AG08395 (cell line): ENCODE measurements at places on chromosomes 6 and 20.

- no peak for DNase-seq
Observed at GRCh38 chr6:90905351-90905750, 318.5 kb upstream of the MAP3K7 start.

- no peak for DNase-seq
Observed at GRCh38 chr6:108438918-108439317, 121.8 kb upstream of the FOXO3 start.

GRCh38 chr6:153210083-153210482, 79.0 kb upstream of the RGS17 start:
- DNase-seq, result peak; percentile 14

- DNase-seq, result peak; percentile 91
Observed at GRCh38 chr6:138593124-138593877, 94.0 kb upstream of the NHSL1 start.

DNA sequence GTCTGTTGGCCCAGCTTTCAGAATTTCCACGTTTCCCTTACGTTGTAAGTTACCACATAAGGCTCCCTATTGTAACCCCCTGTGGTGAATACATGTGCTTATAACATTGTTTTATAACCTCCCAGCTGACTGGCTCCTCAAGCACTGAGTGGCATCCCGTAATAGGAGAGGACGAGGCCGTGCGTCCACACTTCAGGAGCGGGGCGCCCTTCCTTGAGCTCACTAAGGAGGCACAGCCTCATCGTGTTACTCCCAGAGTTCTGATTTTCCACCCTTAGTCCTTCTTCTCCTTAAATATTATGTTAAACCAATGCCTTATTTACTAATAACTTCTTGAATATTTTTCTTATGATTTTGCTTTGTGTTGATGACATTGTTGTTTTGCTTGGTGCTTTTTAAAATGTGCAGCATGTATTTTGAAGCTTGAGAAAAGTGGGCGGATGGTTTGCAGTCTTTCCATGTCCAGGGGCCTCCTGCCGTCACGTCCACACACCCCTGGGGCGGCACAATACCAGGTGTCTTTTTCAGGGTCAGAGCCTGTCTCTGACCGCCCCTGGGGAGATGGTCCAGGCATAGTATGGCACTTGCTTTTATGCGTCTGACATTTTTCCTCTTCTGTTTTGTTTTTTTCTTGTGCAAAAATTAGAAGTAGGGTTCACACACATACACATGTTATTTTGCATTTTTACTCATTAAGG, 181.8 kb downstream of the DLL1 start:
- no peak for DNase-seq

GRCh38 chr20:48864738-48865318, 37.0 kb upstream of the PREX1 start:
- DNase-seq, result no peak

GRCh38 chr20:21357844-21358243, 39.5 kb downstream of the NKX2-4 start:
- DNase-seq, result no peak

DNA sequence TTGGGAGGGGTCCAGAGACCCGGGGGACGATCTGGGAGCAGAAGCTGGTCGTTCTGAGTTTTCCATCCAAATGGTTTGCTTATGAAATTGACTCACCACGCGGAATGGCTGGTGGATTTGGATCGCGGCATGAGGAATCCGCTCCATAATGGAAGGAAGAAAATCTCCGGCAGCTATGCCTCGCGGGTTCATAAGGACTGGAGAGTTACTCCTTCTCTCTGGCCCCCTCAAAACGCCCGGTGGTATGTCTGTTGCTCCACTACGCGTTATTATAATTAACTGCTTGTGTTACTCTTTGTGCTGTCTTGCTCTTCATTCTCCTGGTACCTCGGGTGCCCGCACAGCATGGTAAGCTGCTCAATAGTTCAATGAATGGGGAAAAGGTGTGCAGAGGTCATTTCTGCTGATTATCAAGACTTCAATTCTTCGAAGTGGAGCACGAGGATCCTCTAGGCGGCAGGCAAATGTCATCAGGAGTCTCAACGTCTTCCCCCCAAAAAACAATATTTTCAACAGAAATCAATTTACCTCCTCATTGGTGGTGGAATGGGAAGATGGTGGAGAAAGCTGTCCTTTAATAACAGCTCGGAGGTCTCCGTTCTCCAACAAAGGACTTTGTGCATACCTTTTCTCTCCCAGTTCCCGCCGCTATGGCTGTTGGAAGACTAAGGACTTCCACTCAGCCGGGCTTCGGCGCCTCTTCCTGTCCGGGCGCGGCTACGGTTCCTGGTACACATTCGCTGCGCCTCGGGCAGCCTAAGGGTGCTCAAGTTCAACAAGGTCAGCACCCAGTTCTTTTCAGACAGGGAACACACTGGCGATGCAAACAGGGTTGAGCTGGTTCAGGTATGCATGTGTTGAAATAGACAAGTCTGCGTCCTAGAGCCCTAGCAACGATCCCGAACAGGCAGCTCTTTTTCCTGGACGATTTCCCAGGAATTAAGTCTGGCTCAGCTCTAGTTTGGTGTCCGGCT, 9.2 kb upstream of the PRSS16 start:
- DNase-seq, result peak; percentile 28

DNA sequence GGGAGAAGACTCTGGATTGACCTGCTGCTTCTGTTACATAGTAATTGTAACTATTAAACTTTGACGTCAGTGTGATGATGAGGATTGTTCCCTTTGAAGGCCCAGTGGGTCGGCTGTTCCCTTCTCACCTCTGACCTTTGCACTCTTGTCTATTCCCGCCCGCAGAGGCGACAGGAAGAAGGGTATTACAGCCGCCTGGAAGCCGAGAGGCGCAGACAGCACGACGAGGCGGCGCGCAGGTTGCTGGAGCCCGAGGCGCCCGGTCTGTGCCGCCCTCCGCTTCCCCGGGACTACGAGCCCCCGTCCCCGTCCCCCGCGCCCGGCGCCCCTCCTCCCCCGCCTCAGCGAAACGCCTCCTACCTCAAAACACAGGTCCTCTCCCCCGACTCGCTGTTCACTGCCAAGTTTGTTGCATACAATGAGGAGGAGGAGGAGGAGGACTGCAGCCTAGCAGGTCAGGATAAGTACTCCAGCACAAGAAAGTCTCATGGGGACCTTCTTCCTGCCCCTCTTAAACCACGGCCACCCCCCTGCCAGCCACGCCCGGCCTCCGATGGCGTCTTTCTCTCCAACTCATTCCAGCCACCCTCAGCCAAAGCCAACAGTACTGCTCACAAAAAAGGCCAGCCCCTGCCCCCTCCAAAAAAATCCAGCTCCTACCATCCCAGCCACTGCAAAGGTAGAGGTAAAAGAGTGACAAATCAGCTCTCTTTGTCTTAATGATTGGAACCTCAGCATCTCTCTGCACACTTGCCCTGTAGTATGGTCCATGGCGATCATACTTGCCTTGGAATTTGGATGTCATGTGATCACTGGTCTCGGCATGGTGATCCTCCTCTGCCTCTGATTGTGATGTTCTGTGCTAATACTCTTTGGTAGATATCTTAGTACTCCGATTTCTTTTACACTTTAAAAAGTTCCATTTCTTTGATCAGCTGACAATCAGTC, 31.6 kb upstream of the KIF25 start:
- no peak for DNase-seq

DNA sequence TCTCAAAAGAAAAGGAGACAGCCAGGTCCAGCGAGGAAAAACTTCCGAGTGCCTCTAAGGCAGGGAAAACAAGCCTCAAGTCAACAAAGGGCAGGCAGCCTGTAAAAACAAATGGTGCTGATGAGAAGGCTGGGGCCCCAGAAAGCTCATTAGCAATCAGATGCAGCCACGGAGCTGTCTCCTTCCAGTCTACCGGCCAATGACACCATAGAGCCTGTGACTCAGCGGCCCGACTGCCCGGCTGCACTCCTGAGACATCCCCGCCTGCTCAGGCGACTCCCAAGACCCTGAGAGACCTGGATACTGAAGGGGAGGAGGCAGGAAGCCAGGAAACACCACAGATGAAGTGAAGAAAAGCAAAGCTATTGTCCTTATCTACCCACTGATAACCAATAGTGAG, 120.1 kb upstream of the HDDC2 start:
- DNase-seq, result no peak

GRCh38 chr6:129130959-129131681, 248.2 kb downstream of the LAMA2 start:
- no peak for DNase-seq

DNA sequence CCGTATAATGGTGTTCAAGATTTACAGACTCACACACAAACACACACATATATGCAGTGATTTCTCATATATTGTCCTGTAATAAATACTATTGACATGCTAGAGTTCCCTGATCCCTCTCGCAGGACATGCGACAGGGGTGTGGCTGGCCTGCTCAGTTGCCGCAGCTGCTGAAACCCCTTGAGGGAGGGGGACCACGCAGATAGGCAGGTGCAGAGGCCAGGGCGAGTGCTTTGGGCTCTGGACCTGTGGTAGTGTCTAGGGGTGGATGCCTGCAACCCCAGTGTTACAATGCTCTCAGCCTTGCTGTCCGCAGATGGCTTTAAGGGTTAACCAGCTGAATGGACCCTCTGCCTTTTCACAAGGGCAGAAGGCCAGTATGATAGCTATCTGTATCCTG, 706.2 kb downstream of the EYS start:
- no peak for DNase-seq

DNA sequence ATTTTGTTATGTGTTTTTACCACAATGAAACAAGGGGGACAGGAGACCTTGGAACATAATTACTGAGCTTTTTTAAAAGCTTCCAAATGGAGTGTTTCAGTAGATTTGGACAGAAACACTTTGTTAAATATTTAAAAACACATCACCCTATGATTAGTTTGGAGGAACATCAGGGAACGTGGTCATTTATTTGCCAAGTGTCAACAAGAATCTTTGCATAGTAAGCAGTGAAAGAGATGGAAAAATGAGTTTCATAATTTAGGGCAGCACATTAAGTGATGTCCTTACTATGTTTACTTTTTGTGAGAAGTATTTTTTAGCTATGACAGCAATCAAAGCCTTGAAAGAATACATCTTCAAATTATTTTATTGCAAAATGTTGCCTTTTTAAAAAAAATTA, 82.6 kb downstream of the PROKR2 start:
- DNase-seq, result no peak

DNA sequence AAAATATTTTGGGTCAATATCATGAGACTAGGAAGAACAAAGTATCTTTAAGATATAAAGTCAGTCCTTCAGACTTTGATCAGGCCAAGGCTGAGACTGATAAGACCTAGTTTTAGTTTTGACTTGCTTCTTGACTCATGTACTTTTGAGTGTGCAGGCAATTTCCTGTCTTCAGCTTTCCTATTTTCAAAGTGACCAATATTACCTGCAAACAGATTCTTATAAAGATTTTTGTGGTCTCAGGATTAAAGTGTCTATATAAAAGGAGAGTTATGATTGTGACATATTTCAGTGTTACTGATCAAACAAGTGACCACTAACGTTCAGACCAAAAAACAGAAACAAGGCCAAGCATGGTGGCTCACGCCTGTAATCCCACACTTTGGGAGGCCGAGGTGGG, 36.0 kb upstream of the AKIRIN2 start:
- DNase-seq, result no peak

DNA sequence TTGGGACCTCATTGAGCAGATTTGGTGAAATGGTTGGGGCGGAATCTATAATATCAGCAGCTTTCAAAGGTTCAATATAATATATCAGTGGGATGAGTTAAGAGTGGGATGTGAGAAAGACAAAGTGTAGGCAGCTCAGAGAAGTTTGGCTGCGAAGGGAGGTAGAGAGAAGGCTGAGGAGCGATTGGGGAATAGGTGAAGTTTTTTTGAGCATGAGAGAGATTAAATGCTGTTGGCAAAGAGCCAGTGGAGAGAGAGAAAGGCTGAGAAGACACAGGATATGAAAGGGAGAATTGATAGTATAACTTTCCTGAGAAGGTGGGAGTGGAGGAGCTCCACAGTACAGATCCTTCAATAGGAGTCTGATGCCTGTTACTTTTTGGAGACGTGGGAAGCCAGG, 12.1 kb upstream of the SERINC3 start:
- no peak for DNase-seq

DNA sequence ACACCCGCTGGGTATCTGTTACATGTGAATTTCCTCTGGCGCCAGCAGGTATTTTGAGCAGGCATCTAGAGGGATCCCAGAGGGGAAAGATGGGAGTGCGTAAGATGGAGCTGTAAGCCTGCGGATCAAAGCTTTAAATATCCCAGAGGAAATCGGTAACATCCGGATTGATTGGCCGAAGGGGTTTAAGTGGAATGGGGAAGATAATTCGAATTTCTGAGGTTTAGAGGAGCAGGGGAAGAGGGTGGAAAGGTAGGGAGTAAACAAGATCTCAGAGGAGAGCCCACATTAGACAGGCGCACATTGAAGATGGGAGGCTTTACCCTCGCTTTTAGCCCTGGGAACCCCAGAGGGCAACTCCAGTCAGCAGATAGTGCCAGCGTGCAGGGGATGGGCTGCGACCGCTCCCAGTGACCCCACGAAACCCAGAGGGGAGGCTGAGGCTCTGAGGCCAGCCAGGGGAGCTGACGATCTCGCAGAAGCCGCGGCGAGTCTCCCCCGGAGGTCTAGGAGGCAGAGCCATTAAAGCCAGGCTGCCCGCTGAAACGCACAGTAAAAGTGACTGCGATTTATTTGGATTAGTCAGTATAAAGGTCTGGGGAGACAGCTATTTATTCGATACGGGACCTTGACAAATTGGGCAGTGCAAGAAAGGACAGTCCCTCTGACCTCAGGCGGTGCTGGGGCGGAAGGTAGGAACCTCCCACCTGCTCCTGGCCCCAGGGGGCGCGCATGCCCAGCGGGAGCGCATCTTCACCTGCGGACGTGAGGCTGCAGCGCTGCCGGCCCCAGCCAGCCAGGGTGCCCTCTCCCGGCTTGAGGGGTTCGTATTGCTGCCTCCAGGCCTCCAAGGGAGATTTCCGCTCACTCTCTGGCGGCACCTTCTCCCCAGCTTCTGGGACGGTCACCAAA, 34.3 kb upstream of the TCF21 start:
- no peak for DNase-seq

DNA sequence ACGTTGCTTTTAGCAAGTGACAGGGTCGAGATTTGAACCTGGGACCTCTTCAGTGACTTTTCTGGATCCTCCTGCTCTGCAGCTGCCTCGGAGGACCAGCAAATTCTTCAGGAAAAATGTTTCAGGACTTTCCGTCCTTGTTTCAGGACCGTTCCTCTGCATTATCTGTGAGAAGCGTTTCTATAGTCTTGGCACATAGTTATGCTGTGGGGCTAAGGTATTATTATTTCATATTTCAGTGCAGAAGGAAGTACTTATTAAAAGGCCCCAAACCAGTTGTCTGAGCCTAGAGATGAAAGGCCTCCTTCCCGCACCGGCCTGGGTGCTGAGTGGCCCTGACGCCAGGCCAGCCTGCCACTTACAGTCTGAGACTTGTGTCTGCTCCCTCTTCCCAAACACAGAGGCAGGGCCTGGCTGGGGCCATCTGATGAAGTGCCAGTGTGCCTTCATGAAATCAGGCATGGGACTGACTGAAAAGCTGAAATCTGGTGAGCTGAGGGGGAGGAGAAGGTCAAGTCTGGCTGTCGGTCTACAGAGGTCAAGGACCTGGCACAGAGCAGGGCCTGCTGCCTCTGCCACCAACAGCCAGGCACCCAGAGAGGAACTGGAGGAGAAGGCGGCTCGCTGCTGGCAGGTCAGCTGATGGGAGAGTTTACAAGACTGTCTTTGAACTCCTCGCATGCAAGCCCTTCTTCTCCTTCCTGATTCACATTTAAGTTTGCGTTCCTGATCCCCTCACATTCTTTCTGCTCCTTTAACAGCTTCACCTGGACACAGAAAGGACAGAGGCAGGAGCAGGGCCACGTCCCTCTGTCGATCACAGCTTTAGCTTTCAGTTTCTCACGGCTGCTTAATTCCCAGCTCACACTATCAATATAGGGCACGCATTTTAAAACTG, 8.9 kb upstream of the QKI start:
- DNase-seq, result peak; percentile 27
